Epithelial cell of esophagus (primary cell): ENCODE measurements at places on chromosomes 11 and 22.
A peak's percentile ranks its signal among the peaks of the same experiment; 100 is the strongest.

GRCh38 chr11:73335204-73335923 lies 27.3 kb downstream of the ARHGEF17 start:
- DNase-seq, result peak; percentile 70

DNA sequence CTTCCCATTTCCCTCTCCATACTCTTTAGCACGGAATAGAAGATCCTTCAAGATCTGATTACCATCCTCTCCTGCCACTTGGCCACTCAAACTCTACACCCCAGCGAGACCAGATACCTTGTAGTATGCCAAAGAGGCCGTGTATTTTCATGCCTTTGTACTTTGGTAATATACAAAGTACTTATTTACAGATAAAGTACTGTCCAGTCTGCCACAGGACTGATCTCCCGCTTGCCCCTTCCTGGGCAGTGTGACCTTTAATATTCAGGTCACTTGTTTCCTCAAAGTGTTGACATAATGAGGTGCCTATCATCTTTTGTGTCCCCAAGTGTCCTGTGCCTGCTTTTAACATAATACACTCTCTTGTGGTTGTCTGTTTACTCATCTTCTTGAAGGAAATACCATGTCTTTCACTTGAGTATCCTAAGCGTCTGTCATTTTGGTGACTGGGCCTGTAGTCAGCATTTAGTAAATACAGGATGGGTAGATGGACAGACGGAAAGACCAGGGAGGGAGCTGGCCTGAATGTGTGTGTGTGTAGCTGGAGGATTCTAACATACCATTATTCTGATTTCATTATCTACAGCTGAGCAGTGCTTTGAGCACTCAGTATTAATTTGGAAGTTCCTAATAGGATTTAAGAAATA lies 137.4 kb downstream of the NAV2 start:
- DNase-seq, result peak; percentile 17

DNA sequence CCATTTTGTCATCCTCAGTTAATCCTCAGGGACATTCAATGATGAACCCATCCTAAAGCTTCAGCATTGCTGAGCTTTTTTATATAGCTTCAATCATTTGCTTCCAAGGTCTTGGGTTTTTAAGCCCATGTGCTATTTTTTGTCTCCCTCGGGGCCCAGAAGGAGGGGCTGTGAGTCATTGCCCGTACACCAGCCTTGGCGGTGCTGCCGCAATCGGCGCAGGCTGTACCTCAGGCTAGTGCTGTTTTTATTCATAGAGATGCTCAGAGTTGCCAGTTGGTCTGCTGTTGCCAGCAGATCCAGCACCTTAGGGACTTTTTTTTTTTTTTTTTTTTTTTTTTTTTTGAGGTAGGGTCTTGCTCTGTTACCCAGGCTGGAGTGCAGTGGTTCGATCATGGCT lies 35.5 kb downstream of the ACO2 start:
- peak; percentile 63 for DNase-seq

DNA sequence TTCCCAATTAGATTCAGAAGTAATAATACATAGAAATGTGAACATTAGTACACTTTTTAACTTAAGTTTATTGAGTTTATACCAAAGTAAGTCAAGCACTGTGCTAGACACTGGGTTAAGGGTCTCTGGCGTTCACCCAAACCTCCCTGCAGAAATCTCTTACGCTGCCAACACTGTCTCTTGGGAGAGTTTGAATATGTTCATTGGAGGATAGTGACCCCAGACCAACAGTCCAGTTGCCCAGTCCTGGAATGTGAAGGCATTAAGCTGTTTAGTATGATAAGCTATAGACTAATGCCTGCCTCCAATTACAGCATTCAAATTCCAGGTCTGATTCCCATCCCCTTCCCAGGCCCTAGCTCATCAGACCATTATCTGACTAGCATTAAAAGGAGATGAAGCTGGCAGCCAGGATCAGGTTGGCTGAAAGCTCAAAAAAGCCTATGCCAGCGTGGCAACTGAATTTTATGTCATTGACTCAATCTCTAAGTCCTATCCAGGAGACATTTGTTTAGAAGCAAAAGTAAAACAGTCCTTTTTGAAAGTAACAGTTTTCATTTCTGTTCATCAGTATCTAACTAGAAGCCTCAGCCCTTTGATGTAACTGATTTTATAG lies 77.8 kb downstream of the SFI1 start:
- DNase-seq, result no peak

DNA sequence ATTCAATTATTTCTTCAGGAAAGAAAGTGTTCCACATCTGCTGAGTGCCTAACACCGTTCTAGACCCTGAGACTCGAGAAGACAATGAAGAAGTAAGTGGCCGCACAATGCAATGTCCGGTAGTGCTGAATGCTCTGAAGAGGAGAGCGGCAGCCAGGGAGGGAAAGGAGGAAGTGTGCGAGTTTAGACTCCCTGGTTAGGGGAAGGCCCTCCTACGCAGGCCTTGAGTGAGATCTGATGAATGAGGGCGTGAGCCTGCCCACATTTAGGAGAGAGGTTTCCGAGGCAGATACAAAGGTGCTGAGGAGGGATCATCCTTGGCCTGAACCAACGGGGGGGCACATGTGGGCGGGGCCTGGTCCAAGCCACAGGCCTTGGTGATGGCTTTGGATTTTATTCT lies 558.6 kb downstream of the NTM start:
- no peak for DNase-seq

DNA sequence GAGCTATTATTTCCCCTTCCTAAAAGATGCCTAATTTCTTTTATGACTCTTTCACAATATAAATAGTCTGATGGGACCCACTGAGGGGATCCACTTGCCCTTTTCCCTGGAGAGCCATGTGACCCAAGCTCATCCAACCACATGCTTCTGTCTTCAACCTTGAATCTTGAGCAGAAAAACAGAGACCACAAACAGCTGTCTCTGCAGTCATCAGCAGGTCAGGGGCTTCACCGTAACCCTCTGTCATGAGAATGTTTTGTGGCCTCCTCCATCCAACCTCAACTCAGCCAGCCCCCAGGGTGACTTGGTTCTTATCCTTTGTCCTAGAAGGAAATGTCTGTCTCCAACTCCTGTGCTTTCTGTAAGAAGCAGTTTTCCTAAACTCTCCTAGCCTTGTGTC lies 129.6 kb upstream of the POU2AF2 start:
- no peak for DNase-seq

DNA sequence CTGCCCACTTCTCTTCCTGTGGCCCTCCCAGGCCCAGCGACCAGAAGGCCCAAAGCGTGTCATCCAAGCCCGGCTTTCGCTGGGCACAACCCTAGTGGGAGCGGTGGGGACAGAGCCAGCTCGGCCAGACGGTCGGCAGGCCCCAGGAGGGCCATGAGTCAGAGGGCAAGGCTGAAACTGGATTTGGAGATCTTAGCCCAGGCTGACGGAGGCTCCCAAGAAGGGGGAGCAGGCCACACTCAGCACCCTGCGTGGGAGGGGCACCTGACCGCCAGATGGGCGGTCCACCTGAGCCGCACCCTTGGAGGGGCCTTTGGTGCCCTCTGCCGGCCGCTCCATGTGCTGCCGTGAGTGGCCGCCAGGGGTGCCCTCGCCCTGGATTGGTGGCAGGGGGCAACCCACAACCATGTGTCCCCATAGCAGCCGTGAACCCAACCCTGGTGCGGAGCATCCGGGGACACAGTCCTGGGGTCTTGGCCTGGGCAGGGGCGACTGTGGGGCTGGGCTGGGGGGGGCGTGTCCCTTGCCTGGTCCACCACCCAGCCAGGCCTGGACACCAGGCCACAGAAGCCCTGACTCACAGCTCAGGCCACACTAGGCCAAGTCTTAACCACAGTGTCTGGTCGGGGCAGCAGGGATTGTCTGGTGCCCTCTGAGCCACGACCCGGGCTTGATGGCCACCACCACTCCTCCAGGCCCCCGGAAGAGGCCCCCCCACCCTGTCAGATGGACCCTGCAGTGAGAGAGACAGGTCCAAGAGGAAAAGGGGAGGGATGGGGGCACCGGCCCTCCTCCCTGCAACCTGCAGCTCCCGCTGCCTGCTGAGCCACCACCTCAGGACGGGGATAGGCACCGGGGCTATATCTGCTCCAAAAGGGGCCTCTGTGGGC lies 19.2 kb upstream of the TALDO1 start:
- peak; percentile 92 for DNase-seq

DNA sequence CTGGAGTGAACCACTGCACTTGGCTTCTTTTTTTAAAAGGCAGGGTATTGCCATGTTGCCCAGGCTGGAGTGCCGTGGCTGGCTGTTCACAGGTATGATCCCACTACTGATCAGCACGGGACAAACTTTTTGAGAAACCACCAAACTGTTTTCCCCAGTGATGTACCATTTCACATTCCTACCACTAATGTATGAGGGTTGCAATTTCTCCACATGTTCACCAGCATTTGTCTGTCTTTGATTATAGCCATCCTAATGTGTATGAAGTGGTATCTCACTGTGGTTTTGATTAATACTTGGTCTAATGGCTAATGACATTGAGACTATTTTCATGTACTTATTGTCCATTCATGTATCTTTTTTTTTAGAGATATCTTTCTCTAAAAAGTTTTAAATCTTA lies 41.5 kb upstream of the EP300 start:
- no peak for DNase-seq

GRCh38 chr11:113681282-113681681 lies 24.8 kb downstream of the TMPRSS5 start:
- DNase-seq, result no peak

DNA sequence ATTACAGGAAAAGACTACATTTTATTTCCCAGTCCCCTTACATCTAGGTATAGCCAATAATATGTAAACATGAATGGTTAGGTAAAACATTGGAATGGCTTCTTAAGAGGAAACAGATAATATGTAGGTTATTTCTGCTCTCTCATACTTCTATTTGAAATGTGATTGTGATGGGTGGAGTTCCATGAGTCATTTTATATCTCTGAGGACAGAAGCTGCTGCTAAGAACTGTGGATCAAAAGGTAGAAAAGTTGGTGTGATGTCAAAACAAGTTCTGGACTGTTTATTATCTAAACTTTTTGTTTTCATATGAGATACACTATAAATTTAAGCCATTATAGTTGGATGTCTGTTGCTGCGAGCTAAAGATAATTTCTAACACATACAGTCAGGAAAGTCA lies 799.4 kb upstream of the TENM4 start:
- peak; percentile 53 for DNase-seq

GRCh38 chr11:118078911-118079411 lies 2.1 kb downstream of the TMPRSS4 start:
- no peak for DNase-seq
